ENCODE measurements at places on chromosomes 2 and 18.

- DNase-seq: no peak
These were observed 97.0 kb upstream of the CD226 start for GRCh38 chr18:70044632-70045031.

DNA sequence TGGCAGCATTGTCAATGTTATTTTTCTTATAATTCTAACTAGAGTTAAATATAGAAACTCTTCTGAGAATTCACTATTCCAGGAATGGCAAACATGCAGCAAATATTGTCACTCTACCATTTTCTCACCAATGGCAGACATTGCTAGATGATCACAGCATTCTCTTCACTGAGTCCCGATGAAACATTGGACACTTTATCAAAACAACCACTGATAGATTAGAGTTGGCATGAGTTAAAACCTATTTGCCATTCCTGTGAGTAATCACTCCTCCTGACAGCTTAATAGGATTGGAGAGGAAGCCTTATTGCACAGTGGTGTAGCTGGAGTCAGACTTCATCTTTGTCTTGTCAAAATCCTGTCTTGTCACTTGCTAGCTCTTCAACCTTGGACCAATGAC is 163.9 kb upstream of the THUMPD2 start:
- no peak for DNase-seq

GRCh38 chr2:216735086-216735485 is 39.7 kb upstream of the IGFBP5 start:
- DNase-seq: no peak

DNA sequence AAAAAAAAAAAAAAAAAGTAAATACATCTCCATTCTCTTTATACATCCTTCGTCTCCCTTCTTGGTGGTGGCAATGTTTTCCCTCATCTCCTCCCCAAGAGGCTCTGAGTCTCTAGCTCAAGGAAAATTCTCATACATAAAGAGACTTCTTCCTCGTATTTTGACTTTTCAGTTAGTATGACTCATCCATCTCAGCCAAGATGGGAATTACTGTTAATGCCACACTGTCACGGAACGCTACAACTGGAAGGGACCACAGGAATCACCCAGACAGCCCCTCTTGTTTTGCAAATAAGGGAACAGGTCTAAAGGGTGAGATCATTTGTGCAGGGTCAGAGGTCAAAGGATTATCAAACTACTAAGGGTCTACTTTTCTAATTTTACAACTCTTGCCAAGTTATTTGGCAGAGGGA is 19.5 kb downstream of the NFE2L2 start:
- DNase-seq: no peak

GRCh38 chr2:8316356-8316755 is 365.5 kb upstream of the ID2 start:
- no peak for DNase-seq

DNA sequence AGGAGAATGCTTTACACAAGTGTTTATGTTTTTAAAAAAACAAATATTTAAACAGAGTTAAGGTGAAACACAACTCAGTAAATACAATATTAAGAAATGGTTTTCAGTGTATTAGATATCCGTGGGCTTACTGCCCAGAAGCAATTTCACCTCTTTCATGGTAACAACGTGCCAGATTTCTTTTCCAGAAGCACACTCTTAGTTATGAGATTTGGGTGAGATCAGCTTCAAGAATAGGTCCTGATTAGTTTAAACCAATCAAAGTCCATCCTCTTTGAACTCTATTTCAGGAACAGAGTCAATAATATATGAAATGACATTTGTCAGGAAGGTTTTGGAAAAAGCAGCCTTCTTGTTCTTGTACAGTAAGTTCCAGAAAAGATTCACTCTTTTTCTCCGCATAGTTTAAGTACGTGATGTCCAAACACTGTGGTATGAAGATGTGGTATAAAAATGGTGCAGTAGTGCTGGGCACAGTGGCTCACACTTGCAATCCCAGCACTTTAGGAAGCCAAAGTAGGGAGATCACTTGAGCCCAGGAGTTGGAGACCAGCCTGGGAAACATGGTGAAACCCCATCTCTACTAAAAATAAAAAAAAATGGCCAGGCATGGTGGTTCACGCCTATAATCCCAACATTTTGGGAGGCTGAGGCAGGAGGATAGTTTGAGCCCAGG is 14.7 kb downstream of the USP34 start:
- no peak for DNase-seq

DNA sequence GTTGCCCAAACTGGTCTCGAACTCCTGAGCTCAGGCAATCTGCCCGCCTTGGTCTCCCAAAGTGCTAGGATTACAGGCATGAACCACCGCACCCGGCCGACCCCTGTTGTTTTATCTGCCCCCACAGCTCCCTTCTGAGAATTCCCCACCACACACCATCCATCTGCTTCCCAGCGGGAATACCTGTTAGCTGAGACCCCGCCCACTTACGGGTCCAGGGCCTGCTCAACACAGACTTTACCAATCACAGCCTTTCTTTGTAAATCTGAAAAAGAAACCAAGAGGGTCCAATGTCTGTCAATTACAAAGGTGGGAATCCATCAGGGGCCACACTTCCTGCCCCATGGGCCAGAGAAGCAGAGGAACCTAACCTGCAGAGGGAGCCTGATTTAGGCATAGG is 14.2 kb upstream of the CABLES1 start:
- DNase-seq: no peak

- DNase-seq: no peak
These were observed 314.5 kb upstream of the CHAC2 start for GRCh38 chr2:53452957-53453748.

DNA sequence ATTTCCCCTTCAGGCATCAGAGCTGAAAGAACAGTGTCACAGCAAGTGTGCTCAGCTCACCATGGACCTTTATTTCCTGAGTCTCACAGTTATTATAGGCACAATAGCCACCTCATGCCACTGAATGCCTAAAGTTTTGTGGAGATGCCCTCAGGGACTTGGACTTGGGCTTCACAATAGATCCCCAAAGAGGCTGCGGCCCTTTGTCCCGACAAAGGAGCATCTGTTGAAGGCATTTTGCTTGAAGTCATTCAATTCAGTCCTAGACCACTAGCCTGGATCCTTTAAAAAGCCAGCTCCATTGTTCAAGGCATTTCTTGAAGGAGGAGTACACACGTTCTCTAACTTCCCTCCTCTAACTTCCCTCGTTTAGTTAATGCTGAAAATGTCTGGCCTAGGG is 125.4 kb downstream of the DCC start:
- DNase-seq: no peak

DNA sequence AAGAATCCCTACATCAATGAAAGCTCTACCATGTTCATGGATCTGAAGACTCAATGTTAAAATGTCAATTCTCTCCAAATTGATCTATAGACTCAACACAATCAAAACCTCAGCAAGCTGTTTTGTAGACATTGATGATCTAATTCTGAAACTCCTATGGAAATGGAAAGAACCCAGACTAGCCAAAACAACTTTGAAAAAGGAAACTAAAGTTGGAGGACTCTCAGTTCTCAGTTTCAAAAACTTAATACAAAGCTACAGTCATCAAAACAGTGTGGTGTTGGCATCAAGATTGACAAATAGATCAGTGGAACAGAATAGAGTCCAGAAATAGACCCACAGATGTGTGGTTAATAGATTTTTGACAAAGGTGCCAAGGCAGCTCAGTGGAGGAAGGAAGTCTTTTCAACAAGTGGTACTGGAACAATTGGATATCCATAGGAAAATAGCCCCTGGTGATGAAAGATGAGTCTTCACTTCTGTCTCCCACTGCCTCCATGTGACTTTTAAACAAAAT is 30.4 kb downstream of the LBH start:
- no peak for DNase-seq

DNA sequence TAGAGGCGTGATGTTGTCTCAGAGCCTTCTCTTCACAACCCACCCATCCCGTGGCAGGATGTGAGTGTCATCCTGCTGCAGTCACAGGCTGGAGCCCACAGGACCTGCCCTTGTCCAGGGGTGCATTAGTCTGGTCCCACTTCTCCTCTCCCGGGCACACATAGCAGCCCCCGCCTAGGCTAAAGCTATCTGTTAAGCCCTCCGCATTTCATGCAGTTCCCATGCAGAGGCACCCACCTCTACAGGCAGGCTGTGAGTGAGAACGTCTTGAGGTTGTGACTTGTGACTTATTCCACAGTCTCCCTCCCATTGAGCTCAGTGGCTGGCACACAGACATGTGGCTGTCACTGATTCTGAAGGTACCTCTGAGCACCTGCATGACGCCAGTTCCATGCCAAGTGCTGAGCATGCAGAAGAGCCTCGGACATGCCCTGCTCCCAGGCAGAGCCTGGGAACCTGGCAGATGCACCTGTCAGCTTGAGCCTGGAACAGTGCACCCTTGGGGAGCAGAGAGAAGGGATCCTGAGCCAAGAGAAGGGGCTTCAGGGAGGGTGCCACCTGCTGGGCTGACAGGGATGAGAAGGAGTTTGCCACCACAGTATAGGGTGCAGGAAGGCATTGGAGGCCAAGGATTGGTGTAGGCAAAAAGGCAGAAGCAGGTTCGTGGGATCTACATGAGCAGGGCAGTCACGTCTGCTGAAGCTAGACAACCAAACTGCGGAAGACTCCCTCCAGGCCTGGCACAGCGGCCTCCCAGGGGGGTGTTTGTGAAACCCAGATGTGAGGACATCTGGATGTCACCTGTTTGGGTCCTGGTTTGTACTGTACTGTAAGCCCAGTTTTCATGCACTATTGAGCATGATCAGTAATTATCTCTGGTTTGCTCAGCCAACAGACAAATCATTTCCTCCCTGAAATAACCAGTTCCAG is 213.6 kb downstream of the GLI2 start:
- DNase-seq: no peak

Data from stimulated activated CD4-positive, alpha-beta T cell treated with anti-CD3 and anti-CD28 coated beads, TNF-alpha, amount 100 ng/mL, for 1 hour (primary cell).